ENCODE measurements at places on chromosomes 11 and 22.

- no peak for DNase-seq
Observed at GRCh38 chr22:47207846-47208554, 445.6 kb downstream of the TBC1D22A start.

DNA sequence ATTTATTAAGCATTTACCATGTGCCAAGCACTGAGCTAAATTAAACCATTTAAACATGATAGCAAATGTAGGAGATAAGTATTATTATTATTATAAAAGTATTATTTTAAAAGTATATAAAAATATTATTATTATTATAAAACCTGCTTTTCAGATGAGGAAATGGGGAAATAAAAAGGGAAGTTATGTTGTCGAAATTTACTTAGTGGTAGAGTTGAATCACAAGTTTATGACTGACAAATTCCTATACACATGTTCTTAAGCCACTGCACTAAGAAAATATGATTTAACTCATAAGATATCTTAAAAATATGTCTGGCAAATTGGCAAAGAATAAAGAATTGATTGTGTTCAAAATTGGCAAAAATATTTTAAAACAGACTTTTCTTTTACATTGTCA is 53.8 kb downstream of the CASP12 start:
- DNase-seq = no peak

GRCh38 chr11:35324183-35324886 is 95.0 kb downstream of the SLC1A2 start:
- no peak for DNase-seq

- no peak for DNase-seq
Observed at GRCh38 chr22:22484023-22484422, 24.5 kb downstream of the ZNF280B start.

- DNase-seq = no peak
Observed at GRCh38 chr11:59141673-59142460, 789 bp upstream of the FAM111A start.

Data from H7 (cell line).